Osteoblast (primary cell): ENCODE measurements at places on chromosomes 12 and 14. TPM values are rescaled to one million over a fixed set of nuclear protein-coding genes. Genes with fewer than 3 reads are reported as not detected.
A peak's percentile ranks its signal among the peaks of the same experiment; 100 is the strongest.

DNA sequence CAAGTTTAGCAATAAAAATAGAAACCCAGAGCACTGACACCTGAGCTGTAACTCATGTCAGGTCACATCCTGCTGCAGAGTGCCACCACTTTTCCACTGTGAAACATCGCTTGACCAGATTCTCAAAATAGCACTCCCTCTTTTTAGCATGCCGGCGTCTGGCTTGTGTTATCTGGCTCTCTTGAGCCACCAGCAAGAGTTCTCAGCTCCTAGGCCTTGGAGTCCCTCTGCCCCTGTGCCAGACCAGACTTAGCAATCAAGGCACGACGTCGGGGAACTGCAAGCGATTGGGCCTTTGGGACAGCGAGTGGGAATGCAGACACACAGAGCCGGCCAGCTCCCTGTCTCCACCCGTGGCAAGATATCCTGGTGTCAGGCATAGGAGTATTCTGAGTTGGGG lies 52.5 kb downstream of the SPIC start:
- no peak for DNase-seq

- DNase-seq = no peak
These were observed 381.3 kb downstream of the TMTC2 start for GRCh38 chr12:83067981-83068380.

DNA sequence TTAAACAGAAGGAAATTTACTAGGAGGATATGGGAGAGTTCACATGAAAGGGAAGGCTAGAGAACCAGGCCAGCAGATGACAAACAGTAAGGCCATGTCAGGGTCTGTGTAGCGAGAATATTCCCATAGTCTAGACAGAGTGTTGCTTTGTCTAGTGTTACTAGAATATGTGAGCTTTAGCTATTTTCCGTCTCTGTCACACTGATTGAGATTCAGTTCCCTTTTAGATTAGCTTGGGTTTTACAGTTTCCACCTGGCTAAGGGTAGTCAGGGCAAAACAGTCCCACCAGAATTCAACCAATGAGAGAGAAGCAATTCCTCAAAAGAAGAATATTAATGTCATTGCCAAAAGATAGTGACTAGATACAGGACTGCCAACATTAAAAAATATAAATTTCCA lies 82.8 kb upstream of the MDM1 start:
- no peak for DNase-seq

- no peak for DNase-seq
These were observed 63.1 kb upstream of the SLC38A2 start for GRCh38 chr12:46435625-46436024.

DNA sequence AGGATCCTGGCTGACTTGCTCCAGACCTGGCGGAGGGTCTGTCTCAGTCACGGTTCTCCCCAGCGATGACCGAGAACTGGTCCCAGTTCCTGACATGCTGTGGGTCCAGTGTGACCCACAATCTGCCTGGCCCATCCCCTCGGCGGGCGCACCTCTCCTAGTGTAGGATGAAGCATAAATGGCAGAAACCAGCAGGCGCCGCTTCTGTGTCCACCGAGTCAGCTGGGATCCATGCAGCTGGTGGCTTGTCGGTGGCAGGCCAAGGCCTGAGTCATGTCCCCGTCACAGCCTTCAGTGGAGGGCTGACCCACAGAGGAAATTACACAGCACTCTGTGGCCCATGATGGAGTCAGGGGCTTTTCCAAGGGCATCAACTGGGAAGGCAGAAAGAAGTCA lies 38.5 kb downstream of the NFKBIA start:
- peak; percentile 87 for DNase-seq

- DNase-seq = peak; percentile 96
These were observed 6.1 kb downstream of the HOXC10 start for GRCh38 chr12:53991077-53991460.

DNA sequence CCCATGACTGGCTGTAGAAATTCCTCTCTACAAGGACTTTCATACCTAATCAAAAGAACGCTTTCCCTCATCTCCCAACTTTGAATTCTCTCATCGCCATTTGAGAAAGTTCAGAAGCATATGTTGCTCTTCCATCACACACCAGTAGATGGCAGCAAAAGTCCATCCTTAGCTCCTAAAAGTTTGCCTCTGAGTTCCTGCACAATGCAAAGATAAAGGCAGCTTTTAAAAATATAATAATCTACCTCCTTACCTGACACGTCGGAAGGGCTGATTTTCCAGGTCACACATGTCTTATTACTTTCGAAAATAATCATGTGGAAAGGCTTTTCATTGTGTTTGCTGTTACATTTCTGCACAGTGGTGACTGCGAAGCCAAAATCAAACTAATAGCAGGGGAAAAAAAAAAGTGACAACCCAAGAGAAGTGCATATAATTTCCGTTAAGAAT lies 456.7 kb upstream of the SEL1L start:
- DNase-seq = no peak

GRCh38 chr12:131979606-131980005 lies 29.9 kb downstream of the EP400 start:
- no peak for DNase-seq

- peak; percentile 90 for DNase-seq
These were observed 785 bp upstream of the ACTN1 start for GRCh38 chr14:68979722-68980451.

DNA sequence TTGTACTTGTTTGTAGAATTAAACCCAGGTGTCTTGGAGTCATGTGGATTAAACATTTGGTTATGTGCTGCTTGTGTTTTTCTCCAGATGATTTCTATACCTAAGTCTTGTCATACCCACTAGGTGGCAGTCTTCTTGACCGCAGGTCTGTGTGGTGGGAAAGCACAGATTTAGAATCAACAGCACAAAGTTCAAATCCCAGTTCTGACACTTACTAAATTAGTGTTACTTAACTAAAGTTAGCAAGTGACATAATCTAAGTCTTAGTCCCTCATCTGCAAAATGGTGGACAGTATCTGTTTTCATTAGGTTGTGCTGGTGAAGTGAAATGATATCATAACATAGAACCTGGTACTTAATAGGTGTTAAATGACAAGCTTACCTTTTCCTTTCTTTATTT lies 151.0 kb upstream of the ARHGAP5 start:
- peak; percentile 61 for DNase-seq

DNA sequence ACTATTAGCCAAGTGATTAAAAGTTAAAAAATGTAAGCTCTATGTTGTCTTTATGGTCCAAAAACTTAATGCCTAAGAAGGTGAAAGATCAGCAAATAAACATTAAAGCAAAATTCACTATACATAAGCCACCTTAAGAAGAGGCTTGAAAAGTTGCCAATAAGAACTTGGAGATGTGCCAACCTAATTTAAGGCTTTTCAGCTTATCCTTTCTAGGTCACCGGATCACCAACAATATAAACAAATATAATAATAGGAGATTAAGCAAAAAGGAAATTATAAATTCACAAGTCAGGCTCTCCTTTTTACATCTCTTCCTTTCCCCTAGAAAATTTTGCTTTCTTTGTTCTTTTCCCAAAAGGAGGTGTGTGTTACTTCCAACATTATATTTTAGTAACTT lies 30.9 kb downstream of the SLC2A3 start:
- DNase-seq = no peak

DNA sequence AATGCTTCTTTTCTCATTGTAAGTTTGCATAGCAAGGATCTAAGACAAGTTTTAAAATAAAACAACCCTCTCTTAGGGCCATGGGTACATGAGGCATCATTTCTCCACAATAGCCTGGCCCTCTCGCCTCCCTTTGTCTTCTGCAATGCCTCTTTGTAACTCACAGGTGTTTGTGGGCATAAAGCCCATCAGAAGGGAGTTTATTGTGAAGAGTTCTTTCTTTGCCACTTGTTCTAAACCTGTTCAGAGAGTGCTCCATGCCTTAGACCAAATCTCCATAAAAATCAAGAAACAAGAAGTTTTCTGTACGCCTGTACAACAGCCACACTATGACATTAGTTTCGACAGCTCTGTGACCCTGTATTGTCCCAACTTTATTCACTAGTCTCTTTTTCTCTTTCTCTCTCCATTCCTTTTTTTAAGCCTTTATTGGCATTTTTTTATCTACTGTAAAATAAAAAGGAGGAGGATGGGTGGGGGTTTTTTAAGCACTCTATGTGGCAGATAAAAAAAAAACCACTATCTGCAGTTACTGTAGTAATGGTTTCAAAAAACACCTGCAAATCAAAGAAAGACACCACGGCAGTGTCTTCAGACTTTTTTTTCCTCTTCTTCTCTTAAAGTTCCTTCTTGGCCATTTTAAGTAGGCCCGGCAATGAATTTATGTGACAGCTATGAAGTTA lies 1.6 kb downstream of the C12orf42 start:
- DNase-seq = no peak

GRCh38 chr12:123733229-123733628 lies 21.1 kb downstream of the ATP6V0A2 start:
- no peak for DNase-seq

- DNase-seq = no peak
These were observed 9.4 kb downstream of the LPCAT3 start for GRCh38 chr12:7008864-7009263.

GRCh38 chr12:119694111-119694510 lies 26.2 kb downstream of the PRKAB1 start:
- no peak for DNase-seq

GRCh38 chr12:116717466-116718437 lies 20.1 kb downstream of the SPRING1 start:
- no peak for DNase-seq

DNA sequence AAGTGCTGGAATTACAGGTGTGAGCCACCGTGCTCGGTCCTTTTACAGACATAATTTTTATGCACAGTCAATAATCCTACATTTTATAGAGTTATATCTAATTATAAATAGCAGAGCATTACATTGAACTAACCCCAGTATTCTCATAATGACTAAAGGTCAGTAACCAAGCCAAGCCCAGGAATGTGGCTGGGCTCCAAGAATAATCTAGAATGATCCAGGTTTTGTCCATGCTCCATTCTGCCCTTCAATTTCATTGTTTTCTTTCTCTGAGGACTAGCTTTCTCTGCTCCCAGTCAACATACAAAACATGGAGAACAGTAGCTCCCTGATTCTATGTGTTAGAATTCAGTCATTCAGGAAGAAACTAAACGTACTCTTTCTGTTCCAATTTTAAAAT lies 92.1 kb upstream of the KRR1 start:
- no peak for DNase-seq

The LMNTD1 gene
- total RNA-seq = not detected in 2 replicates

The EPYC gene
- 1.8 TPM in 2 replicates for total RNA-seq

The UBE3B gene
- 34.8 and 40.9 TPM in 2 replicates for total RNA-seq

The MANSC4 gene
- total RNA-seq = not detected in 2 replicates

The DIO3 gene
- not detected in 2 replicates for total RNA-seq

The DHH gene
- under 0.01 TPM in 1 of 2 replicates, not detected in the other for total RNA-seq

The GPR84 gene
- total RNA-seq = 0.36 TPM in 1 of 2 replicates, not detected in the other

The CCDC175 gene
- total RNA-seq = not detected in 2 replicates

The NPFF gene
- not detected in 2 replicates for total RNA-seq
